Activated naive CD4-positive, alpha-beta T cell treated with Interleukin-2 at 50 U/mL for 16 hours (primary cell): ENCODE measurements at places on chromosomes 11 and 22.
A peak's percentile ranks its signal among the peaks of the same experiment; 100 is the strongest.

DNA sequence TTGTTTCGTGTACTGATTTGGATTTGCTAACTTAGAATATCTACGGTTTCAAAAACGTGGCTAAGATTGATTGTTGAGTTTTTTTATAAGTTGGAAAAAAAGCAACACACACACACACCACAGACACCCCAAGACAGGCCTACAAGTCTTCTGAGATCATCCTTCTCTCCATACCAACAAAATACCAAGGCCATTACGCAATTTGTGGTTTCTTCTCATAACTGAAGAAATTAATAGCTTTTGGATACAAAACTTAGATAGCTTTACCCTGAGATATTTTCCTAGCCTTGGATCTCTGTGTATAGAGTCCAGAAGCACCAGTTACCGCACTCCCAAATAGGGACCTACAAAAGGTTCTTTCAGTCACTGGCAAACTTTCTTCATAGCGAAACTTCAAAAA is 113.6 kb downstream of the SIK3 start:
- DNase-seq: no peak

GRCh38 chr22:26902401-26903029 is 245.1 kb downstream of the MIAT start:
- no peak for DNase-seq

DNA sequence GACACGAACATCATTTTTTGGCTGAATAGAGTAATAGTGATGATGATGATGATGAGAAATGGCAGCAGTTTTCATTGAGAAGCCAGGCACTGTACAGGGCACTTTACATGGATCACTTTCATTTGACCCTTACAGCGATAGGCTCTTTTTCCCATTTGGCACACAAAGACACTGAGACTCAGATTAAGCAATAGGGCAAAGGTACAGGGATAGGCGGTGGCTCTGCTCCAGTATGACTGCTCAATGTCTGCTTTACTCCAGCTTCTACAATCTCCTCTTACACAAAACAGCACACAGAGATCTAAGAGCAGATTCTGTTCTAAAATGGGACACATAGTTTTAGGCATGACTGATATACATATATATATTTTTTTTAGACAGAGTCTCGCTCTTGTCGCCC is 40.6 kb downstream of the MPPED2 start:
- no peak for DNase-seq

GRCh38 chr11:103326070-103326794 is 217.0 kb downstream of the DYNC2H1 start:
- no peak for DNase-seq

- DNase-seq: no peak
Observed at GRCh38 chr11:105456950-105457349, 152.9 kb upstream of the GRIA4 start.

- no peak for DNase-seq
Observed at GRCh38 chr22:47011131-47011858, 248.8 kb downstream of the TBC1D22A start.

DNA sequence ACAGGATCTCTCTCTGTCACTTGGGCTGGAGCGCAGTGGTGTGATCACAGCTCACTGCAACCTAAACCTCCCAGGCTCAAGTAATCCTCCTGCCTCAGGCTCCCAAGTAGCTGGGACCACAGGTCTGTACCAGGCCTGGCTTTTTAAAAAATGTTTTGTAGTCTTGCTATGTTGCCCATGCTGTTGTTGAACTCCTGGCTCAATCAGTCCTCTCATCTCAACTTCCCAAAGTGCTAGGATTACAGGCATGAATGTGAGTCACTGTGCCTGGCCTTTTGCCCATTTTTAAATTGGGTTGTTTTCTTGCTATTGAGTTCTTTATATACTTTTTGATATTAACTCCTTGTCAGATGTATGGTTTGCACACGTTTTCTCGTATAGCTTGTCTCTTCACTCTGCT is 33.0 kb upstream of the PITPNB start:
- no peak for DNase-seq

GRCh38 chr11:102109896-102110760 is at the start of gene YAP1:
YAP1 (plus strand) TSS chr11:102110447; CDS start chr11:102110849, 402 bp downstream.
- peak; percentile 69 for DNase-seq

GRCh38 chr22:22848364-22848866 is 39.2 kb upstream of the IGLL5 start:
- DNase-seq: peak; percentile 75

- no peak for DNase-seq
Observed at GRCh38 chr22:37626556-37627075, 12.9 kb upstream of the SH3BP1 start.

- no peak for DNase-seq
Observed at GRCh38 chr11:117199916-117200812, 994 bp downstream of the TAGLN start.
